ENCODE measurements at places on chromosomes 5 and 9.

- DNase-seq: no peak
Measured at GRCh38 chr5:76723266-76723665, 7.3 kb downstream of the F2R start.

- DNase-seq: no peak
Measured at GRCh38 chr9:109857336-109857735, 77.3 kb downstream of the PALM2AKAP2 start.

DNA sequence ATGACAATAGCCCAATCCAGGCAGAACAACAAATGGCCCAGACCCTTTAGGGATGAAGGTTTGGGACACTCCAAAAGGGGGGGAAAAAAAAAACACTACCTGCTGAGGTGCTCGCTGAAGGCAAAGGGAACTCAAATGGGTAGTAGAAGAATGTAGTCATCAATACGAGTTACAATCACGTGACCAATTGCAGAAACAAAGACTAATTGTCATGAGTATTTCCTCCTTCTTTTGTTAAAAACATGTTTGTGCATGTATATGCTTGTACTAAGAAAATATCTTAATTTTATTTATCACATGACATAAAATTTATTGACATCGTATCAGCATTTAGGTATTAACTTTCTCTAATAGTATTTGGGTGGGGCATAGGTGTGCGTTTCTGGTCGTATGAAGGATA lies 743.5 kb downstream of the DNAH5 start:
- DNase-seq: no peak

DNA sequence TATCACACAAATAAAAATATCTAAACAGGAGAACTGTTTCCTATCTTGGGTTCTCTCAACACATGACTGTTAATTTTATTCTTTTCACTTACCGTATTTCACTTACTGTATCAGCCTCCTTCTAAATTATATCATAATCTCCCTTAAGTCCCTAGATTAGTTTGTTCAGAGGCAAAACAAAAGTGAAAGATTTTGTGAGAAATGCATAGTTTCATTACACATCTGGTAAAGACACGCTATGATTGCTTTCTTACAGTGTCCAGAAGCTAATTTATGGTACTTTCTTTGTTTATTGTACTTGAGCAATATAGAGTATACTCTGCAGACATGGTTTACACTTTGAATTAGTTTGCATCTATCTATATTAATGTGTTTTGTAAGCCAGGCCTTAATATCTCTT lies 159.7 kb upstream of the TLX3 start:
- no peak for DNase-seq

- no peak for DNase-seq
Measured at GRCh38 chr5:75262271-75262670, 25.6 kb upstream of the ANKRD31 start.

- DNase-seq: no peak
Measured at GRCh38 chr5:32317041-32317440, 4.3 kb upstream of the MTMR12 start.

DNA sequence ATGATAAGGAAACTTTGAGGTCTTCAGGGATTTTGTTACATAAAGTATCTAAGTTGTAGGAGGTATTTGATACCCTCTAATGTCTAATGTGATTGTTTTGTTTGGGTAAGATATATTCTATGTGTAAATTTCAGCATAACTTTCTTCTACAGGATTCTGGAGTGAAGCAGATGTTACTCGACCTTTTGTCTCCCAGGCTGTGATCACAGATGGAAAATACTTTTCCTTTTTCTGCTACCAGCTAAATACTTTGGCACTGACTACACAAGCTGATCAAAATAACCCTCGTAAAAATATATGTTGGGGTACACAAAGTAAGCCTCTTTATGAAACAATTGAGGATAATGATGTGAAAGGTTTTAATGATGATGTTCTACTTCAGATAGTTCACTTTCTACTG lies 6.0 kb downstream of the MRPS30 start:
- no peak for DNase-seq

GRCh38 chr9:135268031-135268430 lies 180.6 kb downstream of the OLFM1 start:
- no peak for DNase-seq

DNA sequence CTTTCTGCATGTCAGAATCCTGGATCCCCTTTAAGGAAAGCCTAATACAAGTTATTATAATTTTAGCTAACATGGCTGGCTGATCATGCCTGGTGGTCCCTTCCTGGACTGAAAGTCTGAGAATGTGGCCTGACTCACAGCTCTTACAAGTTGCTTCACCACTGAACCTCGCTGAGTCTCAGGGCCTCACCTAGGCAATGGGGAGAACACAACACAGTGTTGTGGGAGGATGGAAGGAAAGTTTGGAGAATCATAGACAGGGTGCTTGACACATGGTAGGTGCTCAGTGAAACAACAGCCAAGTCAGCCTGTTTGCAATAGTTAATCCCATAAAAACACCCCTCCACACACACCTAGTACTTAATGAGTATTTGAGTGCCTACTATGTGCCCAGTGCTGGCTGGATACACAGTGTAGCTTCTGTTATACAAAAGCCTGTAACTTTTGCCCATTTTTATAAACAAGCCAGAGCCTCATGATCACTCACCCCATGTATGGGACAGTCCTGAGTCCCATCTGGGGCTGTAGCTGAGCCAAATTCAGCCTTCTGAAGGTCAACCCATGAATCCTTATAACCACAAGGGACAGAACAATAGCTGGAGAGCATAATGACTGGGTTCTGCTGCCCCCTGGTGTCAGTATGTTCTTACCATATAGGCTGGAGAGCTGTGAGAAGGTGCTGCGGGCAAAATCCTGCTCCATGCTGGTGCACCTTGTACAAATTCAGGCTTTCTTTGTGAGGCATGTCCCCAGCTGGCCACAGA lies 3.9 kb downstream of the ACSL6 start:
- peak; percentile 39 for DNase-seq

DNA sequence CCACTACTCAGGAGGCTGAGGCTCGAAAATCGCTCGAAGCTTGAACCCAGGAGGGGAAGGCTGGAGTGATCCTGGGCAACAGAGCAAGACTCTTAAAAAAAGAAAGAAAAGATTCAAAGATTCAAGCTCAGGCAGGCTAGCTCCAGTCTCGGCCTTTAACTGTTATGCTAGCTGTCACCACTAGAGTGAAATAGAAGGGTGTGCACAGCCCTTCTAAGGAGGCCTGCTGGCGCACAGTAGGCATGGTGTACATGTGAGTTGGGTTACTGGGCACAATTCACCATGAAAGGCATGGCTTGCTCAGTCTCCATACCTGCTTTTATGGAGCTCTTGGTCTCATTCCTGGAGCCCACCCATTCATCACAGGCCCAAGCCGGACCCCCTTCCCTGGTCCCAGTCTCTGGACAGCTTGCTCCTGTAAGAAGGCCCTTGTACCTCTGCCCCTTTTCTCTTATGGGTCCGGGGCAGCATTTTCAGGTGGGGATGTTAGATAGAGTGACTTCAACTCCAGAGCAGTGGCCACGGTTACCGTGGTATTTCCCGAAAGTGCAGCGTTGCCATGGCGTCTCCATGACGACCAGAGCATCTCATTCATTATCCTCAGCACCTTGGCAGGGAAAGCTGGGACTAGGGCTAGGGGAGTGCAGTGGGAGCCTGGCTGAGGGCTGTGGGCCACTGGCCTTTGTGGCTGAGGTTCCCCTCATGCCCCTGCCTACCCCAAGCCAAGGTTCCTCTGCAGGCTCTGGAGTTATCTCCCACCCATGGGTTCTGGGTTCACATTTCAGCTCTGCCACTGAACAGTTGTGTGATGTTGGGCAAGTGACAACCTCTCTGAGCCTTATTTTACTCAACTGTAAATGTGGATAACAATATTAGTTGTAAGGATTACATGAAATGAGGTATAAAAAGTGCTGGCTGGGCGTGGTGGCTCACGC lies 5.7 kb downstream of the NDST1 start:
- peak; percentile 13 for DNase-seq

GRCh38 chr9:75847085-75847484 lies 43.4 kb upstream of the PCSK5 start:
- DNase-seq: no peak

- peak; percentile 64 for DNase-seq
Measured at GRCh38 chr5:22892441-22892840, 39.3 kb upstream of the CDH12 start.

GRCh38 chr5:157469687-157470086 lies 9.7 kb downstream of the NIPAL4 start:
- DNase-seq: no peak

DNA sequence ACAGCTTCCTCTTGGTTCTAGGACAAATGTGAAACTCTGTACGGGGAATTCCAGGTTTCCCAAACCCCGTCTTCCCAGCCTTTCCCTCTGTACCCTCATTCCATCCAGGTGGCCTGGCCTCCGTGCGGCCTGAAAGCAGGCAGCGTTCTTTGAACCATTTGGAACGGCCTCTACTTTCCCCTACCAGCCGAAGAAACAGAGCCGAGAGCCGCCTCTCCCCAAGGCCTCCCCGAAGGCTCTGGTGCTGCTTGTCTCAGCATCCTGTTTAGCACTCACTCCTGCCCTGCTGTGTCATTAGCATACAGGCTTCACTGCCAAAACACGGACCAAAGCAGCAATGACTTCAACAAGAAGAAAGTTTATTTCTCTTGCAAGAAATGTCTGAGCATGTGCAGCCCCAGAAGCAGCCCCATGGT lies 137.7 kb downstream of the HSD17B3 start:
- no peak for DNase-seq

GRCh38 chr5:166772770-166773169 lies 1518.7 kb upstream of the WWC1 start:
- no peak for DNase-seq

DNA sequence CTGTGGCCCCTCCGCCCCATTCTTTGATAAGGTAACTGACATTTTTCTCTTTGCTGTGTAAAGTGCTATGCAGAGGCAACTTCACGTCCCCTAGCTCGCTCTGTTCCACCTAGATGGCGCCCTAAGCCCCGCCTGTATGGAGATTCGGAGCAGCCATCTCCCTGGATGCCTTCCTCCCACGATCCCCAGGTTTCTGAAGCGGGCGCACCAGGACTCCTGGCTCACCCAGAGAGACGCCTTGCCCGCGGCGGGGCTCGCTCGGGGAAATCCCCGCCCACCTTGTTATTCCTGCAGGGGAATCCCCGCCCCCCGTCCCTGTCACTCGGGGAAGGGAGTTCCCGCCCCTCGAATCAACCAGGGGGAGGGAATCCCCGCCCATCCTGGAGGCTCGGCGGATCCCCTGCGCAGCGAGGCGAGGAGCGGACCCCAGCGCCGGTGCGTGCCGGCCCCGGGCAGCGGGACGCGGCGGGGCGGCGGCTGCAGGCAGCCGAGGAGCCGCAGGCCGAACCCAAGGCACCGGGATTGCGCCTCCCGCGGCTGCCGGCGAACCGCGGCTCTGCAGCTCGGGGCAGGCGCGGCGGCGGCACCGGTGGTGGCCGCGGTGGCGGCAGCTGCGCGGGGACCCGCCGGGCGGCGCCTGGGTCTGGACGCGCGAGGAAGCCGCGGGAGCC lies at the start of gene PDZD2:
TSS of gene PDZD2 (plus strand) at position 384 of the 671 bp plus-strand sequence.
- DNase-seq: peak; percentile 76

DNA sequence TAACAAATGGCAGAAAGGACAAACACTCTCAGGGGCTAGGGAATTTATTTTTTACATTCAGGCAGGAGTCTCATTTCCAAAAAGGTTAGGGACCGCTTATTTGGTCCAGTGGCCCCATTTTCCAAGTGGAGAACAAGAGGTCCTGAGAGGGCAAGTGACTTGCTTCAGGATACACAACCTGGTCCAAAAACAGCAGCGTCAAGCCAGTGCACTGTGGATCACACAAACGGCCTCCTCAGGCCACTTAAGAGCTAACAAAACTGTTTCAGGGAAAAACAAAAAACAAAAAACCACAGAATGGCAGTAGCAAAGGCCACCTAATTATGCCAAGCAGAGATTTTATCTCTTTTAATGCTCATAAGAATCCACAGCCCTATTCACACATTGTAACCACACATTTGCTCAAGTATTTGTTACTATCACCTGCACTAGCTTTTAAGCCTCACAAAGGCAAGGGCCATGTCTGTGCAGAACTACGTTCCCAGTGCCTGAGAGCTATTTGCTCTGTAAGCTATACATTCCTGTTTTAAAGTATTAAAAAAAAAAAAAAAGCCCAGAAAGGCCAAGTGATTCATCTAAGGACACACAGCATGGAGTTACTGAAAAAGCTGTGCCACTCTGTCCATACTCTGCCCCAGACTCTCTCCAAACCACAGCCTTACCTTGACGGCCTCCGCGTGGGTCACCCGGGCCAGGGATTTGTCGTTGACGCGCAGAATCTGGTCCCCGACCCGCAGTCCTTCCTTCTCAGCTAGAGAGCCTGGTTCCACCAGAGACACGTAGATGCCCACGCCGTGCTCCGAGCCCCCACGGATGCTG lies 1.5 kb downstream of the WHRN start:
- DNase-seq: peak; percentile 18

DNA sequence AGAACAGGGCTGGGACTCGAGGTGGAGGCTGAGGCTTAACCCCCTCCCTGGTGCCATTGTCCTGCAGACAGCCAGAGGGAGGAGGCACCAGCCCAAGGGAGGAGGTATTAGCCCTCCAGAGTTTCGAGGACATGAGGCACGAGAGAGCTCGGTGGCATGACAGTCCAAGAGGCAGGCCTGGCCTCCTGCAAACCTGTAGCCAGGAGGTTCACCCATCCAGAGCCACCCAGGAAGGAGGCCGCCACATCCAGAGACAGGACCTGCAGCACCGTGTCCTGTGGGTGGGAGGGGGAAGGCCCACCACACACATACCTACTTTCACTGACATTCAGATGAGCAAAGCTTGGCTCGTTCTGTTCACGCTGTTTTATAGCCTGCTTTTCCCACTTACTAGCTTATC lies 75.2 kb upstream of the ADAMTS2 start:
- DNase-seq: no peak

- DNase-seq: no peak
Measured at GRCh38 chr5:157925786-157926671, 67.1 kb upstream of the CLINT1 start.

- no peak for DNase-seq
Measured at GRCh38 chr5:72330712-72331111, 10.5 kb downstream of the PTCD2 start.

DNA sequence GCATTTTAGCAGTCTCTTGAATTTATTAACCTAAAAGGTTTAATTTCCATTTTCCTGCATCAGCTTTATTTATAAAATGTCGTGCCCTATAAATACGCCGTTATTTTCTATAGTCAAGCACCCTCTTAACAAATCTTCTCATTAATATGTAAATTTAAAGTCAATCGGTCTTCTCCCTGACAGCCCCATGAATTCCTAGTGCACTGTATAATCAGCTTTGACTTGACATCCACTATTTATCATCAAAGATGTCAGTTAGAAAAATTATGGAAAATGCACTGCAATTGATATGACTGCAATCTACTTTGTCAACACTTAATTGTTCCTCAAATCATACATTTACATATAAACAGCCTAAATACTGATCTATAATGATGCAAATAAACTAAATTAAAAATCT lies 83.4 kb downstream of the AP3B1 start:
- DNase-seq: no peak

GRCh38 chr5:134577796-134578577 lies 52.5 kb downstream of the JADE2 start:
- DNase-seq: peak; percentile 56

GRCh38 chr5:10563110-10563944 lies 543 bp upstream of the ANKRD33B start:
- DNase-seq: no peak

DNA sequence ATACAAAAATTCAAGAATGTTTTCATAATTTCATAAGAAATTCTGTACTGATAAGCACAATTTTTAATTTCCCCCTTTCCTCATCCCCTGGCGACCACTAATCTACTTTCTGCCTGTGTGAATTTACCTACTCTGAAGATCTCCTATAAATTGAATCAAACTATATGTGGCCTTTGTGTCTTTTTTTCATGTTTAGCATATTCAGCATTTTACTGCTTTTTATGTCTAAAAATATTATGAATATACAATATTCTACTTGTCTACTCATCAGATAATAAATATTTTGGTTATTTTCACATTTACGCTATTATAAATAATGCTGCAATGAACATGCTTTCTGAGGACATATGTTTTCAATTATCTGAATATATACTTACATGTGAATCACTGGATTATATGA lies 144.8 kb downstream of the CYLC2 start:
- no peak for DNase-seq
